Epithelial cell of esophagus (primary cell): ENCODE measurements at places on chromosomes 5 and 9.

GRCh38 chr5:91486638-91487037, 103.5 kb upstream of the ARRDC3 start:
- DNase-seq, result peak; percentile 77

DNA sequence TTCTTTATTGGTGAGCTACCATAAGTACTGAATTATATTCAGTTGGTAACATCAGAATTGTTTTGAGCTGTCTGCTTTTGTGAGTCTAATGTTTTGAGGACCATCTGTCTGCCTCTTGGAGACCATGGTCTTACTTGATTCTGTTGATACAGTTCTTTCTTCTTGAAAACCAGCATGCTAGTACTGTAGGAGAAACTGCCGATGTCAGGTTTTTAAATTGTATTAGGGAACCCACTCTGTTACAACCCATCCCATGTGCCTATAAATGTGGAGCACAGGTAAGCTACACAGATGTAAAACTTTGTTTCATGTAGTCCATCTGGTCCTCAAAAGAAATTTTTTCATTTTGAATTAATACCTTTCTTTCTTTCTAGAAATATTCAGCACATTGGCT, 103.4 kb upstream of the DMRTA1 start:
- DNase-seq, result no peak

DNA sequence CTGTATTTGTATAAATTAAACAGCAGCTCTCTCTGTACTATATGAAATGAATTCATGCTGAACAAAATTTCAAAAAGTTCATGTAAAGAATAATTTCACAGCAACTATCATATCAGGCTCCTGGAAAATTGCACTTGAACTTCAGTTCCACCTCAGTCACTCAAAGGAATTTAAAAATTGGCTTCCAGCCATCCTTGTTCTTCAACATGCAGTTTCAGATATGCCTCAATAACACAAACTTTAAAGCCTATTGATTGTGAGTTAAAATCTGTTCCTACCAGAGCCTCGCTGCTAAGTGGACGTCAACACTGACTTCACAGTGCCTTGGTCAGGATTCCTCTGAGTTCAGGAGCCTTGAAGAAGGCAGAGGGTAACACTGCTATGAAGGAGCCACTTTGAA, 418.7 kb upstream of the WWC1 start:
- DNase-seq, result no peak

DNA sequence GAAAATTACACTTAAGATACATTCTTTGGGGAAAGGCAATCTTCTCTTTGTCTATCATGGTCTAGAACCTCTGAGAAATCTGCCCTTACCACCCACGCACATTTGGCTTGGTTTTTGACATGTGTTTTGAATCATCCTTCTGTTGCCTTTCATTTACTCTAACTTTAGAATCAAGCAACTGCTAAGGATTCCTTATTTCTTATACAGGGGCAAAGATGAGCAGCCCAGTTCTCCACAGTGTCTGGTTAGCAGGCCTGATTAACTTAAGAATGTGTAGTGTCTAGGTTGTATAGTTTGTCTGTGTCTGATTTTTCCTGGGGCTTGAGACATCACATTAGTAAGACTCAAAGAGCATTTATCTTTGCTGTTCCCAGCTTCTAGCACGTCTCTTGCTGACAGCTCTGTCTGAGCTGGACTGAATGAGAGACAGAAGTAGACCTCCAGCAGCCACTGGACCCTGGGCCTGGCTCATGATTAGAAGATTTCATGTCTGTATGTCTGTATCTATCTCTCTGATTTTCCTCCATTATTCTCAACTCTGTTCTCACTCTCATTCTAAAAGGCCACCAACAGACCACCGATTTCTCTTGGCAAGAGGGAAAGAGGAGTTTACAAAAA, 31.8 kb upstream of the PCA3 start:
- DNase-seq, result no peak

GRCh38 chr5:170293273-170293672, 4.3 kb downstream of the LCP2 start:
- DNase-seq, result no peak

- no peak for DNase-seq
Observed at GRCh38 chr5:58013542-58014258, 446.2 kb downstream of the PLK2 start.

DNA sequence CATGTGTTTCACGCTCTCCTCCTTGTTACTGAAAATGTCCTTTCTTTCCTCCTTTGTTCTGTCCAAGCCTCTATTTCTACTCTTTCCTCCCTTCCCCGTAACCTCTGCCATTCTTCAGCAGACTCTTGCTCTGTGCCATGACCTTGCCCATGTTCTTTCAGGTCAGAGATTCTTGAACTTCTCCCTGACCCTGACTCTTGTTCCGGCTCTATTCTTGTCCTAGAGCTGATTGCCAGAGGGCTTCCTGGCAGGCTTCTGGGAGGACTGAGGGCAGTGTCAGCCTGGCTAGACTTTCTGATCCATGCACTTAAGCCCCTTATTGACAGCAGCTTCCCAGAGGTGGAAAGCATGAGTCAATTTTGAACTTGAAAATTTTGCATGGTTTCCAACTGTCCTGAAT, 174.2 kb downstream of the TMEM161B start:
- DNase-seq, result no peak

- DNase-seq, result peak; percentile 28
Observed at GRCh38 chr9:98450496-98450895, 195.0 kb upstream of the TBC1D2 start.

- DNase-seq, result no peak
Observed at GRCh38 chr9:127947841-127948710, 10.4 kb upstream of the DPM2 start.

DNA sequence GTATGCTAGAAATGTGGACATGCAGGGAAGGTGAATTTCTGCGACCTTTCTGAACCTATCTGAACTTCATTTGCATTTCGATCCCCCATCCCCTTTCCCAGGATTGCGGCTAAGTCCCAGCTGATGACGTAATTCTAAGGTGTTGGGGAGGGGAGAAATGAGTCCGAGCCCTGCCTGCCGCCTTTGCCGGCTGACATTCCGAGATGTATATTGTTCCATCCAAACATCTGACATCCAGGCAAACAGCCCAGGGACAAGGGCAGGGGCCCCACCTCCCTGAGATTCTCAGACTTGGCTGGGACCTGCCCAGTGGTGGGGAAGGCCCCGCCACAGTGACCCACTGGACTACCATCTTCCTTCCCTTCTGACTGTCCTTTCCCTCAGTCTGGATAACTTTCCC, 494.6 kb downstream of the ENC1 start:
- DNase-seq, result no peak

GRCh38 chr9:95815961-95816360, 59.5 kb upstream of the ERCC6L2 start:
- DNase-seq, result no peak

DNA sequence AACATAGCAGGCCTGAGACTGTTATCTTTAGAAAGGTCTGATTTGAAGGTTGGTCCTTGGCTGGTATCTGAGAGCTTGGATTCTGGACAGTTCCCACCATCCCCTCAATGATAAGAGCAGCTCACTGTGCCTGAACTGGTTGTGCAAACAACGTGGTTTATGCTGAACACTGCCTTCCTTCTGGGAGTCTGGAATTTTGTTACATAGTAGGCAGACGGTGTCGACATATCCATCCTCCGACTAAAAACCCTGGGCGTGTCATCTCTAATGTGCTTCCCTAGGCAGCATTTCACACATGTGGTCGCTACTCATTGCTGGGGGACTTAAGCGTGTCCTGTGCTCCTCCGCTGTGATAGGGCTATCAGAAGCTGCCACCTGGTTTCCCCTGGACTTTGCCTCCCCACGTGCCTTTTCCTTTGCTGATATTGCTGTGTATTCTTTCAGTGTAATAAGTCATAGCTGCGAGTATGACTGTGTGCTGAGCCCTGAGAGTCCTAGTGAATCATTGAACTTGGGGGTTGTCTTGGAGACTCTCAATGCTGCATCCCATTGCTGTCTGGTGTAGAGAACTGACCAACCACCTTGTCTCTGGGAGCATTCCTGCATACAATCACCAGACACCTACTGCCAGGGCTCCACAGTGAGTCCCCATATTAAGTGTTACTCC, 119.1 kb upstream of the TBC1D2 start:
- DNase-seq, result peak; percentile 86

GRCh38 chr9:137397675-137398423, 25.1 kb downstream of the EXD3 start:
- no peak for DNase-seq

- DNase-seq, result peak; percentile 97
Observed at GRCh38 chr9:115250621-115251032, 132.7 kb upstream of the TNC start.

DNA sequence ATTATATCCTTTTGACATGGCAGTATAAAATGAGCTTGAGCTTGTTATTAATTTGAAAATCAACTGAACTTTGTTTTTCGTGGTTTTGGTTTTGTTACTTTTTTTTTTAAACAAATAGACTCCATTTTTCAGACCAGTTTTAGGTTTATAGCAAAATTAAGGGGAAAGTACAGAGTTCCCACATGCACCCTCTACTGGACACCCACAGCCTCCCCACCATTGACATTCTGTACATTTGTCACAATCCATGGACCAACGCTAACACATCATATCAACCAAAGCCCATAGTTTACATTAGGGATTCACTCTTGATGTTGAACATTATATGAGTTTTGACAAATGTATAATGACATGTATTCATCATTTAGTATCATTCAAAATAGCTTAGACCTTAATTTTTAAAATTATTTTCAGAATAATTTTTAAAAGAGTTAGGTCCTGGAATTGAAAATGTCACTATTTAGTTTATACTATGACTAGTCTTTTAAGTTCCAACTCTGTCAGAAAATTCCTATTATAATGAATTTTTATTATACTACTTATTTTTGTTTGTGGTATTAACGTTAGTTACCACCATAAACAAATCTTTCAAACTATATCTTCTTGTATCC, 35.3 kb upstream of the JMY start:
- no peak for DNase-seq

DNA sequence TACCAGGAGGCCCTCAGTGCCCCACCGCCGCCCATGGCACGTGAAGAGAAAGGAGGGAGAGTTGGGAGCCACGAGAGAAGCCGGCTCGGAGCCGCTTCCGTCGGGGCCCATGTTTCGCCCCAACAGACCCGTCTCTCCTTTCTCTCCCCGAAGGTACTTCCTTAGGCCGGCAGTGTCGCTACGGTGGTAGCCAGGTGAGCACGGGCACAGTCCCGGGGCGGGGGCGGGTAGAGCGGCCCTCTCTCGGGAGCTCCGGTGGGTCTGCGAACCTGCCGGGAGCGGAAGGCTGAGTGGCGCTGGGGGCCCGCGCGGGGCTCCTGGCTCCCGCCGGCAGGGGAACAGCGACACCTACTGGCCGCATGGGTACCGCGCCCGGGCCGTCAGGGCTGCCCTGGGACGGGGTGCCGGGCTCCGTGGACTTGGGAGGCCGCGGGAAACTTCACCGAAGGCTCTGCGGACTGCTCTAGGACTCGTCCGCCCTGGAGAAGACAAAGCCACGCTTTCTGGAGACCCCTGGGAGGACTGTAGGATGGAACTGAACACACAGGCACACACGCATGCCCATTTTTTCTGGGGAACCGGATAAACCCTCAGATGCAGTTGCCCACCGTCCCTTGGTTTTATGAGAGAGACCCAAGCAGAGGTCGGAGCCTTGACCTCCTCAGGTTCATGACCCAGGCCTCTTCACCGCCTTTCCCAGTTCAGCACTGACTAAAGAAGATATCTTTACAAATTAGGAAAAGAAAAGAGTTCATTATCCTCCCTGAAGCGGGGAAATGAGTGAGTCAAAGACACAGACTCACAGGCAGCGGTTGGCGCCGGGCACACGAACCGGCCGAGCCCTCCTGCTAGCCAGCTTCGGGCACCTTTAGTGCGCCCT, 202.5 kb downstream of the MEF2C start:
- DNase-seq, result peak; percentile 52

DNA sequence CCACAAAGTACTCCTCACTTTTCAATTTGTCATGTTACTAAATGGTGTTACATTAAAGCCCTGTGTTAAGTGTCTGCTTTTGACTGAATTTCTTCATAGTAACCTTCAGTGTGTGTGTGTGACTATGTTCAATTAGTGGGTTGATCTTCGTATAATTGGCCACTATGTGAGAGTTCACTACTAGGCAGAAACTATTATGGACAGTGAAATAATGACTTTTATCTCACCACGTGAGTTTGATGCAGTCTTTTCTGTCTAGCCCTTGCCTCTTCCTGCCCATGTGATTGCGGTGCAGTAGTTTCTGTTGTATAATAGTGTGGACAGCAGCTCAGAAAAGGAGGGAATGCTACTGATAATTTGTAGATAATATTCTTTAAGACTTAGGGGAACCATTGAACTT, 1.8 kb upstream of the MAML1 start:
- DNase-seq, result no peak

DNA sequence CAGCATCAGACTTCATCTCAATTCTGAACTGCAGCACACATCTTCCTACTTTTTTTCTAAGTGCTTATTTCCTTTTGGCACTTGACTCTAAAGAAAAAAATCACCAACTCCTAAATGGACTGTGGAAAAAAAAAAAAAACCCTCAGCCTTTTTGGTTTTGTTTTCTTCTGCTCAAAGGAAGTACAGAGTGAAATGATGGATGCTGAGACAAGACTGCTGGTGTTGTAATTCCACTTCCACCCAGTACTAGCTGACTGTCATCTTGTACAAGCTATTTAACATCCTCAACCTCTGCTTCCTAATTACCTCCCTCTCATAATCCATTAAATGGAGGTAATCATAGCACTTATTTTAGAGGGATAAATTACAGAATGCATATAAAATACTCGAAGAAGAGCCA, 171.5 kb upstream of the GNA14 start:
- no peak for DNase-seq

GRCh38 chr9:6079386-6079785, 64.0 kb upstream of the RANBP6 start:
- no peak for DNase-seq

DNA sequence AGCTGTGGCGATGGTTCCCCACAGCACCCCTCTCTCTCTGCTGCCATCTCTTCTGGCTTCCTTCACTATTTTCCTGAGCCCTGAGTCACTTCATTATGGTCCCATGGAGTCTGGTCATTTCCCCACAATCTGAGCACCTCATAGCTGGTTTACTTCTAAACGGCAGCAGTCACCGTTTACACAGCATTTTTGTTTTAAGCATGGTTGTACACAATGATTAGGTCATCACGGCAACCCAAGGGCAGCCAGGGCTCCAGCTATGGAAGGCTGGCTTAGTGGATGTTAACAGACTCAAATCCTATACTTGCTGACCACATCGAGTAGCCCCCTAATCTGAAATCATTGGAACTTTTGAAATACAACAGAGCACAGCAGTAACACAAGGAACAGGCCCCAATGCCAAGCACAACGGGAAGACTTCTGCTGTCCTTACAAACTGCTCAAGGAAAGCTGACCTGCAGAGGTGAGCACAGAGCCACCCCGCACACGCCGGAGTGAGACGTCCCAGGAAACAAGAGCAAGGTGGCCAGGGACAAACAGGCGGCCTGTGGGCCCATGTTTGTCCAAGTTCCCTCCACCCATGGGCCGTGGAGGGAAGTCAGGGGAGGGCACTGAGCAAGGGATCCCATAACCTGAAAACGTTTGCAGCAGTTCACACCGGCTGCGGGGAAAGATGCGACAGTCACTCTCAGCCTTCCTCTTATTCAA, 22.9 kb downstream of the CAMSAP1 start:
- DNase-seq, result peak; percentile 47
